ENCODE measurements at places on chromosomes 5 and 9.

DNA sequence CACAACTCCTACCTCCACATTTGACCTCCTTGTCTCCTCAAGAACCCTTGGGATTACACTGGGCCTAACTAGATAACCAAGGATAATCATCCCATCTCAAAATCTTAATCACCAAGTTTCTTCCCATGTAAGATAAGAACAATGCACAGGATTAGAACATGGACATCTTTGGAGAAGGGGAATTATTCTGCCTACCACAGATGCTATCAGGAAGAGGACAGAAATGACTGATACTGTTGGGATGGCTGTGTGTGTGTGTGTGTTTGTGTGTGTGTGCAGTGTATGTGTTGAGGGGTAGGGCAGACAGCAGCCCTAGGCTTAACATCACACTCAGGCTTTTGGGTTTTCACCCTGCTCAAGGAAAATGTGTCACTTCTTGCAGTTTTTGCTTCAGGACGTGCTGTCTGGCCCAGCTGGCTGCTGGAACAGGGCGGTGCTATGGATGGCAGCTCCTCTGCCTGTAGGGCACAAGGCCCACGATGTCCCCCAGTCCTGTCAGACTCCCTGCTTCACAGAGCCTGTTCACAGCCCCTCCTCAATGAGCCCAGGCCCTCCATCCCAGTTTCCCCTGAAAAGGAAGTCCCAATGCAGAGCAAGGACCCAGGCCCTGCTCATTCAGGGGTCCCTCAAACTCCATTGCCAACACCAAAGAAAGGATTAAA is 7.7 kb downstream of the CA9 start:
- no peak for DNase-seq

GRCh38 chr9:125810161-125810560 is 63.0 kb downstream of the PBX3 start:
- DNase-seq, result no peak

DNA sequence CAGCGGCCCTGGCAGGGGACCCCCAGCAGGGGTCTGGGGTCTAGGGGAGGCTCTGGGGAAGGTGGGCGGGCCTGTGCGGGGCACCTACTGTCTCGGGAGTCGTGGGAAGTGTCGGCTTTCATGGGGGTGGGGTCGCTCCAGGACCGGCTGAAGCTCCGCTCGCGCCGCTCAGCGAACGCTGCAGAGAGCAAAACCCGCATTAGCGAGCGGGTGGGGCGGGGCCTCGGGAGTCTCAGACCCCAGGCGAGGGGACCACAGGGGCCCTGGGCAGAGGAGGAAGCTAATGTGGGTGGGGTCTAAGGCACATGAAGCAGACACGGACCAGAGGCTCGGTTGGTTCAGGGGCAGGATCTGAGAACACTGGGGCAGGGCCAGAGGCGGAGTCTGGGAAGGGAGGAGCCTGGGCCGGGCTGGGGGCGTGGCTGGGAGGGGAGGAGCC is 5.5 kb downstream of the NSMF start:
- DNase-seq, result peak; percentile 58

GRCh38 chr5:72112389-72112788 is 5.1 kb downstream of the MAP1B start:
- no peak for DNase-seq

- no peak for DNase-seq
These were observed 1262.6 kb downstream of the EFNA5 start for GRCh38 chr5:106408141-106408540.

GRCh38 chr5:152686931-152687330 is 281.9 kb upstream of the NMUR2 start:
- no peak for DNase-seq

GRCh38 chr9:74001382-74001781 is 495.8 kb upstream of the RORB start:
- no peak for DNase-seq

GRCh38 chr5:177569894-177570293 is 15.5 kb upstream of the FAM193B start:
- DNase-seq, result no peak

- no peak for DNase-seq
These were observed 76.1 kb downstream of the HMHB1 start for GRCh38 chr5:143887903-143888665.

GRCh38 chr5:170885809-170886208 is 24.0 kb downstream of the RANBP17 start:
- DNase-seq, result no peak

DNA sequence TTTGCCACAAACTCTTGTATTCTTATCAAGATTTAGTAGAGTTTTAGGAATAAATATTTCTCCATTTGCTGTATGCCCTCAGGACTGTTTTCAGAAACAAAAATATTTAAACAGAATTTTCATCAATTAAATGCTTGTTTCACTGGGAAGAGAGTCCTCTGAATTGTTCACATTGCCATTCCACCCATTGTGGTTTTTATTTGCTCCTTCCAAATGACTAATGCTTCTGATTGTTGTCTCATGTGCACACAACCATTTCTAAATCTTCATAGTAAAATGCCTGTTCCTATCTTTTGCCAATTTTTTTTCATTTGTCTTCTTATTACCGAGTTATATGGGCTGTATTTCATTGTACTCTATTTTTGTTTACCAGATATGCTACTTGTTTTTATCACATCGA is 10.6 kb downstream of the MARCOL start:
- DNase-seq, result no peak

DNA sequence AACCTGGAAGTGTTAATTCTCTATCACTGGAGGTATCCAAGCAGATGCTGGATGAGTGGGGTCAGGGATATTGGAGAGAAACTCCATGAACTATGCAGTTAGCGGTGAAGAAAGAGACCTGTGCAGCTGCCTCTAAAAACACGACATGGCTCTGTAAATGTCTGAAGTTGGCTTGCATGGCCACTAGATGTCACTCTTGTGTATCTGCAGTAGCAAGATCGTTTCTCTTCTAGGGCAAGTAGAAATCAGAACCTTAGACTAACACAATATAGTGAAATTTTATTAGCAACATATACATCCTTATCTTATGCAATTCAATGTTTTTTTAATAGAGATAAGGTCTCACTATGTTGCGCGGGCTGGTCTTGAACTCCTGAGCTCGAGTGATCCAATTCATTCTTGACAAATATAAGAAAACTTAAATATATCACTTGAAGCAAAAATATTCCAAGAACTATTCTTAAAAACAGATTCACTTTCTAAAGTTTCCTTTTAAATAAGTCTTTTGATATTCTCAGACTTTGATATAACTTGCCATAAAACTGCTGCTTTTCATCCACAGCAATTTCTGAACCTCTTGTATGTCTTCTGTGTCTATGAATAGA is 2.9 kb downstream of the OR2S2 start:
- no peak for DNase-seq

DNA sequence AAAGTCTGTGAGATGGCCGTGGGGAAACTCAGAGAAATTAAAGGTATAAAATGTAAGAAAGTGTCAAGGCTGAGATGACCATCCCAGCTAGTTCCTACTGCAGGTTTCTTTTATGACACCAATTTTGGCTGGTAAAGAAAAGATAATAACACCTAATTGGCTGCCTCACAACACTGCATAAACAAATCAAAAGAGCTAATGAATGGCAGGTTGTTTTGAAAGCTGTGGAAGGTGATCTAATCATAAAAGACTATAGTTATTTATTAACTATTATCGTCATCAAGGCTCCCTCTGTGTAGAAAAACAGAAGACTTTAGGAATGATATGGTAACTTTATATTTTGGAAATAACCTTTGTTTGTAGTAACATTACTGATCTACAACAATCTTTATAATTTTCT is 3.5 kb upstream of the SPINK5 start:
- DNase-seq, result no peak

- no peak for DNase-seq
These were observed 569.7 kb downstream of the ZNF608 start for GRCh38 chr5:124176692-124177091.

- no peak for DNase-seq
These were observed 39.6 kb upstream of the CEP78 start for GRCh38 chr9:78196258-78196657.

GRCh38 chr5:171712616-171713015 is 73.0 kb upstream of the SMIM23 start:
- DNase-seq, result no peak

- no peak for DNase-seq
These were observed 91.1 kb upstream of the PPP1R26 start for GRCh38 chr9:135388530-135388929.

- no peak for DNase-seq
These were observed 114.5 kb downstream of the TSSK1B start for GRCh38 chr5:113320273-113320780.

DNA sequence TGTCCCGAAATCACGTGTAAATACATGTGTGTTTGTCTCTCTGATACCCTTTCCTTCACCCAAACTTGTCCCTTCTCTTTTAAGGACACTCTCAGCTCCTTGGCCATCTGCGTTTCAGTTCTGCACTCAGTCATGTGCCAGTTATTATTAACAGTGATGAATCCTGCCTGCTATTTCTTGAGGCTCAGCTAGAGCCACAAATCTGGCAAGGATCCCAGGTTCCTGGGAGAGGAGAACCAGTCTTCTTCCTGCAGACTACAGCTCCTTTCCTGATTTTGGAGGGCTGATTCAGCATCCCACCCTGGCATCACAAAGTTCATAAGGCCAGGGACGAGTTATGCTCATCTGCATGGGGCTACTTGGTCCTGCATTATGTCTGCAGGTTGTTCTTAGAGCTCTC is 5.6 kb downstream of the MAMDC2 start:
- DNase-seq, result no peak

- no peak for DNase-seq
These were observed 11.5 kb downstream of the WNT8A start for GRCh38 chr5:138095100-138095907.

- no peak for DNase-seq
These were observed 13.5 kb upstream of the TSSK1B start for GRCh38 chr5:113448252-113448651.

- no peak for DNase-seq
These were observed 13.6 kb upstream of the IL3 start for GRCh38 chr5:132046880-132047299.

DNA sequence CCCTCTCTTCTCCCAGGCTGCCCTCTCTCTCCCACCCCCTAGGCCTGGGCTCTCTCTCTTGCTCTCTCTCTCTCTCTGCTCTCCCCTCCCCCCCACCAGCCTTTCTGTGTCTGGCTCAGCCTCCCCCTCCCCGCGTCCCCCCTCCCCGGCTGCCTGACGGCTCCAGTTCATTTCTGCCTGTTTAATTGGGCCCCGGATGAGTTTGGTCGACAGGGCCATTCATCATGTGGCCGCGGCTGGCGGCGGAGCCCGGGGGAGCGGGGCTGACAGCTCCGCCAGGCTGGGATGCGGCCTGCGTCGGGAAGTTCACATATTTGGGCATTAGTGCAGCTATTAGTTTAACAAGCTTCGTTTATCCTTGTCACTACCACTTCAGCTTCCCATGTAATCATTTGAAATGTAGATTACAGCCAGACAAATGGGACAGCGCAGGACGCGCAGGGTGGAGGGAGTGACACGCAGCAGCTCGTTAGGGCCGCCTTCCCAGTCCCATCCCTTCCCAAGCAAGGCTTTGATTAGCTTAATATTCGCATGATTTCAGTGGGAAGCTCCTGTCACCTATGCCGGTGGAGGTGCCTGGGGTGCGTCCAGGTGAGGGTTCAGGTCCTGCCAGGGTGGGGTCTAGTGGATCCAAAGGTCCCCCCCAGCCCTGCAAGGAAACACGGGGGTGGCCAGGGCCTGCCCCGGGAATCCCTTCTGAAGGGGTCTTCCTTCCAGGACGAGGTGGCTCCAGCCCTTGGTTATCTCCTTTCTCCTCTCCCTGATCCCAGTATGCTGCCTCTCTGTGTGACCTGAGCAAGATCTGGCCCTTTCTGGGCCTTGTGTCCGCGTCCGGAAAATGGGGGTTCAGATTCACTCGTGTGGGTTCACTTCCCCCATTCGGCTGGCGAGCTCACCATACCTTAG is 214.8 kb downstream of the PAX5 start:
- DNase-seq, result no peak

- DNase-seq, result peak; percentile 34
These were observed at the start of gene DOCK2 for GRCh38 chr5:169637085-169637548. DOCK2 (plus strand) TSS chr5:169637275; CDS start chr5:169637327, 52 bp downstream.

DNA sequence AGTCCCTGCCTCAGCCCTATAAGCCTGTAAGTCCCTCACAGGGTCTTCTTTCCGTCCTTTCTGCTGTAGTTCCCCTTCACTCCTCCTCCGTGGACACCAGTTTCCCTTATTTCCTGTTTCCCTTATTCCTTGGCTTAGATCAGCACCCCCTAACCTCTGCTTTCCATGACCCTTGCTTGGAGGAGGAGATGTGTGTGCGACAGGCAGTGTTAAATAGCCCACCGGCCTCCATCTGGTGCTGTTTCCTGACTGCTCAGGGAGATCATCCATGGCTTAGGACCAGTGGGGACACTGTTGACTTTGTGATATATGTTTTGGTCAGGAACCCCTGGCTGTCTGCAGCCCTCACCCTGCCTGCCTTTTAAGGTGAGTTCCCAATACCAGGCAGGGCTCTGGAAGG is 34.1 kb upstream of the PSD2 start:
- no peak for DNase-seq

DNA sequence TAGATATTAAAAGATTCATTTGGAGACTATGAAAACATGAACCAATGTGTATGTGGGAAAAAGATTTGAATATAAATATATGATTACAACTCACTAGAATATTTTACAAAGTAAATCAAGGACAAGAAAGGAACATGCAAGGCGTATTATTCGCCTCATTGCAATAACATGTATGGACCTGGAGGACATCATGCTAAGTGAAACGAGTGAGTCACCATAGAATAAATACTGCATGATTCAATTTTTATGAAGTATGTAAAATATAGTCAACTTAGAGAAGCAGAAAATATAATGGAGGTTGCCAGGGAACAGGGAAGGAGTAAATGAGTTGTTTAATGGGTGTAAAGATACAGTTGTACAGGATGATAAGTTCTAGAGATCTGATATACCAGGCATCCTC is 4.9 kb downstream of the TXNDC8 start:
- DNase-seq, result no peak

DNA sequence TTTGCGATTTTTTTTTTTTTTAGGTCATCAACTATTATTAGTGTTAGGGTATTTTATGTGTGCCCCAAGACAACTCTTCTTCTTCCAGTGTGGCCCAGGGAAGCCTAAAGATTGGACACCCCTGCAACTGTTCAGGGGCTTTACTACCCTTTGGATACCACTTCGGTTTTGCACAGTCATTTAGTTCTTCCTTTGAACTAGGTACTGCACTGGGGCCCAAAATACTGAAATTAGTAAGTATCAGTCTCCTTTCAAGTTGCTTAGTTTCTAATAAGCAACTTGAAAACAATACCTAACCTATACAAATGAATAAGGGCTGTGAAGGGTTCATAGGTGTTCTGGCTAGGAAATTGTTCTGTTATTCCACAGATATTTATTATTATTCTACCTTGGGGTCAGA is 45.3 kb downstream of the CWC27 start:
- DNase-seq, result no peak

DNA sequence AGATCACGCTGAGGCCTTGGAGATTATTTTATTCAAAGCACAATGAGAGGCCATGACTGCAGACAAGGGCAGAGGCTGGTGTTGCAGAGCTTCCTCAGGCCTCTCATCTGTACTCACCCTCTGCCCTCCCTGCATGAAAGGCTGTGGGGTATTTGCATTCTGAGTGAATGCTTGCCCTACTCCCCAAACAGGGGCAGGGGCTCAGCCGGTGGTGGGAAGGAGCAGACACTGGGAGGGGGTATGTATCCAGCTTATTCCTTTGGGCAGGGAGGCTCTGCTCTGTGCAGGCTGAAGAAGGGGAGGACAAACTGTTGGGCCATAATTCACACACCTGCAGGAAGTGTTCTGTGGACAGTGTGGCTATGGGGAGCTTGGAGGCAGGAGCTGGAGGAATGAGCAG is 148.4 kb upstream of the PANK3 start:
- DNase-seq, result no peak

GRCh38 chr9:70435948-70436347 is 21.5 kb upstream of the KLF9 start:
- no peak for DNase-seq

- DNase-seq, result no peak
These were observed 279.2 kb downstream of the COX7C start for GRCh38 chr5:86896916-86897315.
